MCF 10A (cell line): ENCODE measurements at places on chromosomes 5 and 9. TPM values are rescaled to one million over a fixed set of nuclear protein-coding genes. Genes with fewer than 3 reads are reported as not detected.

FCN1 gene
- not detected in 2 replicates for total RNA-seq

MAMDC2 gene
- total RNA-seq: not detected in 2 replicates

LMNB1 gene
- total RNA-seq: 19.6 and 31.6 TPM in 2 replicates

ZFP2 gene
- 0.49 and 0.54 TPM in 2 replicates for total RNA-seq

ADCY2 gene
- total RNA-seq: not detected in 2 replicates

OMD gene
- total RNA-seq: 0.61 and 1.4 TPM in 2 replicates

PCDHA7 gene
- 0.40 and 0.69 TPM in 2 replicates for total RNA-seq

OTP gene
- not detected in 2 replicates for total RNA-seq

GRCh38 chr9:615756-616155, 225.7 kb upstream of the DMRT1 start:
- H3K36me3 ChIP-seq: peaks cover 29% of the 10 kb centered on the region
- no peak overlapping the region for H3K4me3 ChIP-seq
- no peaks in the 10 kb centered on the region for H3K27me3 ChIP-seq
- peak overlapping the region; percentile 79 for H3K27ac ChIP-seq

- no peak for DNase-seq
- no peaks in the 10 kb centered on the region for H3K4me1 ChIP-seq
- H3K27ac ChIP-seq: no peak overlapping the region
- peaks cover 6% of the 10 kb centered on the region for H3K27me3 ChIP-seq
- H3K36me3 ChIP-seq: no peaks in the 10 kb centered on the region
- H3K4me3 ChIP-seq: no peak overlapping the region
Measured at GRCh38 chr5:155021842-155022241, 8.3 kb downstream of the KIF4B start.

- DNase-seq: peak; percentile 99
- H3K36me3 ChIP-seq: no peaks in the 10 kb centered on the region
- no peak overlapping the region for H3K4me3 ChIP-seq
- H3K27me3 ChIP-seq: no peaks in the 10 kb centered on the region
- H3K27ac ChIP-seq: peak overlapping the region; percentile 32
Measured at GRCh38 chr5:133240425-133241091, 188.7 kb downstream of the HSPA4 start.

- H3K27ac ChIP-seq: no peak overlapping the region
- H3K36me3 ChIP-seq: no peaks in the 10 kb centered on the region
- no peaks in the 10 kb centered on the region for H3K27me3 ChIP-seq
- no peak overlapping the region for H3K4me3 ChIP-seq
- no peak for DNase-seq
- H3K4me1 ChIP-seq: peaks cover 10% of the 10 kb centered on the region
Measured at GRCh38 chr5:81265101-81265500, 32.0 kb downstream of the CKMT2 start.

DNA sequence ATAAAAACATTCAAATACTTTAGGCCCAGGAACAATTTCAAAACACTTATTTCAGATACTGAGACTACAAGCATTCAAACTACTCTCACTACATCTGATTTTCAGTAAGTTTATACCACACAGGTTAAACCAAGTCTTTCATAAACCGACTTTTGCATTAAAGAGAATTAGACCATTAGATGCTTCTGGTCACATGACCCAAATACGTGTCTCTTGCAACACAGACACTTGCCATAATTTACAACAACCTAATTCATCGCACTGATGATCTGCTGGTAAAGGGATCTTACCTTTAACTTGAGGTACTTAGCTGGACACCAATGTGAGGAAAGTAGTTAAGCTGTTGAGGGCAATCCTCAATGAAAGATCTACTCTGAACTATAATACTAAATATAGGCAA, 3.2 kb downstream of the HNRNPH1 start:
- H3K27ac ChIP-seq: peak overlapping the region; percentile 99
- peaks cover 87% of the 10 kb centered on the region for H3K36me3 ChIP-seq

DNA sequence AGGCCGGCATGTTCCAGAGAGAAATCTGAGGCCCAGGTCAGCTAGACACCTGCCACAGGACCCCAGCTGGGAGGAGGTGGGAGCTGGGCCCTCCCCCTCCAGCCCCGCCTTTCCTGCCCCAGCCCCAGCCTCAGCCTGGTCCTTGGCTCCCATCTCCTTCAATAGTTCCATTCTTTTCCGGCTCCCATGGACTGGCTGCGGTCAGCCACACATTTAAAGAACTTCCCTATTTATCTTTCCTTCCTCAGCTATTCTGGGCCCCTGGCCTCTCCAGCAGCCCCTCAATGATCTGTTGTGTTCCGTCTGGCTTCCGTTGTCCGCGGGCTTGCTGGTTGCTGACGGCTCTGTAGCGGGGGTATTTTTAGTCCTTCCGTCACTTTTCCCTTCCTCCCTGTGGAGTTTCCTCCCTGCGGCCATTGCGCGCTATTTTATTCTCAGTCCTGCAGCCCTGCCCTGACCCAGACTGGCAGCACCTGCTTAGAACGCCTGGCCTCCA, 73.8 kb downstream of the AMBP start:
- H3K4me3 ChIP-seq: no peak overlapping the region
- H3K27me3 ChIP-seq: no peaks in the 10 kb centered on the region

- peak overlapping the region; percentile 49 for H3K27ac ChIP-seq
- no peaks in the 10 kb centered on the region for H3K27me3 ChIP-seq
- H3K4me1 ChIP-seq: peaks cover 4% of the 10 kb centered on the region
- DNase-seq: no peak
- peaks cover 32% of the 10 kb centered on the region for H3K36me3 ChIP-seq
Measured at GRCh38 chr5:73844165-73844564, 218.2 kb downstream of the ARHGEF28 start.

- no peak overlapping the region for H3K4me3 ChIP-seq
- H3K36me3 ChIP-seq: no peaks in the 10 kb centered on the region
- no peak for DNase-seq
- H3K27me3 ChIP-seq: no peaks in the 10 kb centered on the region
Measured at GRCh38 chr9:108002371-108002956, 512.9 kb upstream of the KLF4 start.

GRCh38 chr5:126020770-126021169, 402.4 kb upstream of the GRAMD2B start:
- H3K36me3 ChIP-seq: no peaks in the 10 kb centered on the region
- peaks cover 6% of the 10 kb centered on the region for H3K4me1 ChIP-seq
- no peak for DNase-seq
- H3K27me3 ChIP-seq: no peaks in the 10 kb centered on the region

DNA sequence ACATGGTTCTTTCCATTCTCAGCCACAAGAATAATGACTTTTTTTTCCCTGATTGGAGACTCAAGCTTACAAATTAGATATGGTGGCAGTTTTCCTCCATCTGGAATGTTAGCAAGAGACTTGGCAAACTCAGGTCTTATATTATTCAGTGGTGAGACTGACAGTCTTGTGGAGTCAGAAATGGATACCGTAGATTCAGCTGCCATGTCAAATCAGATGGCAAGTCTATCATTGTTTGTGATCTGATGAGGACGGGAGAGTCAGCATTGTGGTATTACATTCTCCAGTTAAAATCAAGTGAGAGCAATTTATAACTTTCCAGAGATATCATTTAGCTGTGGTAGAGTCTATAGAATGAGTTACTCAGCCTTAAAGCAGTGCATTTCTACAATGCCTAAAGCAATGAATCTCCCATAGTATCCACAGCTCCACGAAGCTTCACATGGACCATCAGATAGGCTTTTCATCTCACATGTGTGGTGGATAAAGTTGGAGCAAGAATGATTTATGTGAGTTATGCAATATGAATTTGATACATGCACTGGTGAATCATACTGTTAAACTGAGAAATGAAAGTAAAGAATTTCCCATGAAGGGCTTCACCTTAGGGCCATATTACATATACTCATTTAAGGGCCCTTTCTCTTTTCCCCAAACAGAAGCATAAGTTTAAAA, 430.6 kb downstream of the ZNF608 start:
- peak; percentile 83 for DNase-seq
- H3K27me3 ChIP-seq: no peaks in the 10 kb centered on the region
- H3K4me3 ChIP-seq: no peak overlapping the region
- peaks cover 4% of the 10 kb centered on the region for H3K36me3 ChIP-seq
- H3K27ac ChIP-seq: no peak overlapping the region

- H3K4me1 ChIP-seq: peaks cover 37% of the 10 kb centered on the region
- peaks cover 19% of the 10 kb centered on the region for H3K36me3 ChIP-seq
- H3K4me3 ChIP-seq: no peak overlapping the region
- no peaks in the 10 kb centered on the region for H3K27me3 ChIP-seq
Measured at GRCh38 chr5:10364186-10364689, 10.7 kb downstream of the MARCHF6 start.

DNA sequence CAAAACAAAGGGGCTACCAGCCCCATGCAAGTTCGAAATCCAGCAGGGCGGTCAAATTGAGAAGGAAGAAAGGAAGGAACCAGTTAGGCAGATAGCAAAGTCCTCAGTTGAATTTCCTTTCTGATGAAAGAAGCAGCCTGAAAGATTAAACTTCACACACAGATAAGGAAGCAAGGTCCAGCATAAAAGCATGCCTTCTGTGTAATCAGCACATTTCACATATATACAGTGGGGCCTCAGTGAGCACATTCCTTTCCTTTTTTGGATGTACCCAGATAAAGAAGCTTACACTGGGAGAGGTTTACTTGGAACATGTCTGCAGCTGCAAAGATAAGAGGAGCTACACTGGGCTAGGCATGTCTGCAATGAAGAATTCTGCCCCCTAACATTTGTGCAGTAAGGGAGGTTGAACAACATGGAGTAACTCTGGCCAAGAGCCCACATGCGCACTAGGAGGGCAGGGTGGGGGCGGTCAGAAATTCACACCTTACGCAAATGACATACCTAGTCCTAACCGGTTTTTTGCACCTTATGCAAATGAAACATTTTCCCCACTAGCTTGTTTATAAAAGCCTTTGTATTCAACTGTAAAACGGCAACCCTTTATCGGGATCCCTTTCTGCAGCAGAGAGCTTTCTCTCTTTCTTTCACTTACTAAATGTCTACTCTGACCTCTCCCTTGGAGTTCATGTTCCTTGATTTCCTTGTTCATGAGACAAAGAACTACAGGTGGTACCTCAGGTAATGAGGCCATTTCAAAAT, 149.7 kb upstream of the FBXL17 start:
- H3K36me3 ChIP-seq: no peaks in the 10 kb centered on the region
- no peak overlapping the region for H3K4me3 ChIP-seq
- no peak overlapping the region for H3K27ac ChIP-seq
- no peaks in the 10 kb centered on the region for H3K4me1 ChIP-seq

DNA sequence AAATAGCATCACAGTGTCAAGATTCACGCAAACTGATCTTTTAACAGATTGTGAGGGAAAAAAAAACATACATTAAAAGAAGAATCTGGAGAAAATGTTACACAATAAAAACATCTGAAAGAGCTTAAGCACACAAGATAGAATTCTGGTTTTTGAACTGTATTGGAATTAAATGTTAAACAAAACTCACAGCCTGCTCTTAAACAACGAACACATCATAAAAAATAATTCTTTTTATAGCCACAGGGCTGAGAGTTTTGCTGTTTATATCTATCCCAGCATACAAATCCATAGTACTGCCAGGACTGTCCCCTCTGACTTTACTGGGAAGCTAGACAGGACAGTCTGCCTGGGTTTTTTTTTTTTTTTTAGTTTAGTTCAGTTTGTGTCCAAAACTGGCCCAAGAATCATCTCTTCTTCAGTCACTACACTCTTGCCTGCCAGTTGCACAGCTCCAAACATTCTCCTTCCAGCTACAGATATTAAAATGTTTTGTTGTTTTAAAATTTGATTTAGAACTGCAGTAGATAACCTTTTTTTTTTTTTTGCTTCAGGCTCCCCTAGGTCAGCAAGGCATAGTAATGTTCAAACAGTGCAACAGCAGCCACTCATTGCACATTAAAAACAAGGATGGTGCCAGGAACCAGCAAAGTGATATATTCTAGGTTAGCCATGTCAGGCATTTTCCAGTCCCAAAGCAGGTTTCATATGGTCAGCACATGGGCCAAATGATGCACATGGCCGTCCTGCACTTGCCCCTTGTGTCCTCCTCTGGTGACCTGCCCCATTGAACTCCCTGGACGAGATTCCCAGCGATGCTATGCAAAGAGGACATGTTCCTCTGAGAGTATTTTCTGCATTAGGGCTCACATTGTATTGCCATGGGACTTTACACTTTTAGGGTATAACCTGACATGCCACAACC, 173.6 kb downstream of the ARL15 start:
- no peak for DNase-seq
- H3K36me3 ChIP-seq: no peaks in the 10 kb centered on the region
- no peak overlapping the region for H3K27ac ChIP-seq
- H3K4me3 ChIP-seq: no peak overlapping the region

DNA sequence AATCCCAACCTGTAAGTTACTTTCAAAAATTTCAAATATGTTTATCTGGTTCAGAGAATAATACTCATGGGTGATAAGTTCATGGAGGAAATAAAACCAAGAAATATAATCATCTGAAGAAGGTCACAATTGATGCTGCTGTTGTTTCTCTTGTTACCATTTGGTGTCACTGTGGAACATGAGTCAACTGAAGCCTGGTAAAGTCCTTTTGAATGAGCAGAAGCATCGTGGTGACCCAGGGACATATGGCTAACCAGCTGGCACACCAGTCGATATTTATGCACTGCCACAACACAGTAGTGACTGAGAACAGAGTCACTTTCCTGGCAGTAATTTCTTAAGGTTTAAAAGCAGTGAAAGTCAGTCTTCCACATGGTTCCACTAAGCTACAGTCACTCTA, 612.9 kb upstream of the TLE4 start:
- peaks cover under 1% of the 10 kb centered on the region for H3K36me3 ChIP-seq
- DNase-seq: peak; percentile 17
- no peak overlapping the region for H3K27ac ChIP-seq
- H3K4me3 ChIP-seq: no peak overlapping the region

- H3K4me3 ChIP-seq: no peak overlapping the region
- H3K27ac ChIP-seq: no peak overlapping the region
- no peak for DNase-seq
- H3K4me1 ChIP-seq: no peaks in the 10 kb centered on the region
- H3K27me3 ChIP-seq: no peaks in the 10 kb centered on the region
- no peaks in the 10 kb centered on the region for H3K36me3 ChIP-seq
Measured at GRCh38 chr9:135583688-135584011, 22.1 kb downstream of the PAEP start.

- H3K4me3 ChIP-seq: no peak overlapping the region
- no peak overlapping the region for H3K27ac ChIP-seq
- H3K4me1 ChIP-seq: no peaks in the 10 kb centered on the region
- H3K27me3 ChIP-seq: no peaks in the 10 kb centered on the region
Measured at GRCh38 chr5:44987026-44987425, 178.3 kb downstream of the MRPS30 start.
